Cerebellar nuclear complex (tissue), 1 donor: ENCODE measurements at places on chromosomes 5 and 9.

- DNase-seq, result no peak
These were observed 32.3 kb downstream of the HK3 start for GRCh38 chr5:176866707-176867310.

DNA sequence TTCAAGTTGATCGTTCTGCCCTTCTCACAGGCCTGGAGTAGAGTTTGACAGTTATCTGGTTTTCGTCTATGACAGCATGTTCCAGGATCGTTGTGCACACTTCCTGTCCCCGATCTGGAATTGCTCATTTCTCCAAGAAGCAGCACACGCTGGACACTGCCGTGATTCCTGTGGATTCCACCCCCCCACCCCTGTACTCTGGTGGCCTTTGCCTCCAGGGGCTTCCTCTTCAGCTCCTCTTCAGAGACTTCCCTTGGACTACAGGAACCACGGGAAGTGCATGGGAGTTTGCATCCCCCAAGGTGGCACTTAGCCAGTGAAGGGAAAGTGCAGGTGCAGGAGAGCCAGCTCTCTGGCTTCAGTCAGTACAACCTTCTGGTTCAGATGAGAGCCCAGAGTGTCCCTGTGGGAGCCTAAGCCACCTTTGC, 160.7 kb downstream of the CACNA1B start:
- DNase-seq, result no peak

- DNase-seq, result no peak
These were observed 651.1 kb downstream of the CCDC171 start for GRCh38 chr9:16203729-16204573.

DNA sequence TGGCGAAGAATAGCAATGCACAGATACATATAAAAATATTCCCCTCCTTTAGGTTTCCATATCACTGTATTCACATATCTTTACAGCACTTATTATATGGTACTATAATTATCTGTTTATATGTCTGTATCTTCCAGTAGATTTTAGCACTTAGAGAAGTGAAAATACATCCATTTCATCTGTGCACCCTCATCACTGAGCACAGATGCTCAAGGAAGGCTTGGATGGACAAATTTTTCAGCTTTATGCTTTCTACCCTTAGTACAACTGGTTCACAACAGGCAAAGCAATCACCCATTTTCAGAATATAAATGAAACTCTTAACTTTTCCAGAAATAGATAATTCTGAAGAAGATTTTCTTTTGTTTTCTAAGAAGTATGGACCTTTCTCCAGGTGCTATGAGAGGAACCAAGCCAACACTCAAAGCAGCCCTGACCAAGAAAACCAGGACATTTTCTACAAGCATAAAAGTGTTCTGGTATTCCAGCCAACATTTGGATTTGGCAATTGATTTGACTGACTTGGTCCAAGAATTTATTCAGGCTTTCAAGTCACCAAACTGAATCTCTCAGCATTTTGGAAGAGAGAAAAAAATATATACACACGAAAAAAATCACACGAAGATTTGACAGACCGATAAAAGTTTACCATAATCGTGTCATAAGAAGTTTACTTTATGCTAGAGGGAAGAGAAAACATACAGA, 170.2 kb upstream of the CD180 start:
- DNase-seq, result no peak

GRCh38 chr5:107542428-107542827, 128.3 kb downstream of the EFNA5 start:
- DNase-seq, result no peak

GRCh38 chr5:17340819-17341218, 123.4 kb downstream of the BASP1 start:
- DNase-seq, result no peak

DNA sequence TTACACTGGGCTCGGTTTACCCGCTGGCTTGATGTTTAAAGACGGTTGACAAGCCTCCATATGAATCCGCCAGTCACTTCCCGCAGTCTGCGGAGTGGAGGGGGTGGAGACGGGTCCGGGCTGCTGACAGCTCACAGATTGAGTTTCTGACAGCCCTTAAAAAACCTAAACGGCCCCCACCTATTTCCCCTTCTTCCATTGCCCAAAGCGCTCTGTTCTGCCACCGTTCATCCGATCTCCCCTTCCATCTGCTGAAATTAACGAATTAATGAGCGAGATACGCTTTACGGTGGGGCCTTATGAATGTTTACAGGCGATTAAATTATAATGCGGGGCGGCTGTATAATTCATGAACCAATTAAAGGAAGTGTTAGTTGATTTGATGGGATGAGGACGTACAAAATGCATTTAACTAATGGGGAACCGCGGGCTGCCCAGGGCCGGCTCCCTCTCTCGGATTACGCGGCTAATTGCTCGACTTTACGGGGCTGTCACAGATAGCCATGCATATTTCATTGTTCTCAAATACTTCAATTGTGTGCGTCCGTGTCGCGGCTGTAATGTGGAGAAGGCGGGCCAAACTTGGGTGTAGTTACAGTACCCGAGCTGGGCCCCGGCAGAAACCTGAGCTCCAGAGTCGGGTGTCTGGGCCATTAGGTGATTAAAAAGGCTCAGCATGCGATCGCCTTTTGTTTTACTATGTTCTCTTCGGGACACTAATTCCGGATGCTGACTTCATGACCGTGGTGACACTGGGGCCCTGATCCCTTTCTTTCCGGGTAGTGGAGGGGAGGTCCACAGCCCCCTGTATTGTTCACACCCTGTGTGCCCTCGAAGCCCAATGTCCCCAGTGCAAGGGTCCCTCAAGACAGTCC, 74.9 kb downstream of the GTF3C4 start:
- DNase-seq, result no peak

GRCh38 chr9:132546148-132547051, 36.0 kb upstream of the BARHL1 start:
- DNase-seq, result no peak

DNA sequence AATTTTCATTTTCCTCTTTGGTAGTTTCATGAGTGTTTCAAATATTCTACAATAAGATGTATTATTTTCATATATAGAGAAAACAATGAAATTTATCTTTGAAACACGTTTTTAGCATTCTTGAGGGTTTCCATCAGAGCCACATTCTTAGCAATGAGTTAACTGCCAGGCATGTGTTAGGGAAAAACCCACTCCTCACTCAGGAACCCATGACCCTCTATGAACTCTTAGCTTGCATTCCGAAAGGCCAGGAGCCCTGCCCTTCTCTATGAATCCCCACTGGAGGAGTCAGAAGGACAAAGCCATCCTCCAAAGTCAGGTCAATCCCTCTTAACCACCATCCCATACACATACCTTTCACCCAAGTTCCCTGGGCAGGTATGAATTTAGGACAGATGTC, 57.5 kb downstream of the ADAMTS12 start:
- DNase-seq, result no peak

GRCh38 chr9:3868012-3868411, 342.2 kb upstream of the RFX3 start:
- no peak for DNase-seq

GRCh38 chr5:9148242-9148641, 397.6 kb downstream of the SEMA5A start:
- no peak for DNase-seq

- no peak for DNase-seq
These were observed 537.2 kb upstream of the TLE4 start for GRCh38 chr9:79034583-79034982.

GRCh38 chr9:113274474-113275156, 757 bp downstream of the CDC26 start:
- peak; percentile 47 for DNase-seq
